ENCODE measurements at places on chromosomes 6 and 20.

DNA sequence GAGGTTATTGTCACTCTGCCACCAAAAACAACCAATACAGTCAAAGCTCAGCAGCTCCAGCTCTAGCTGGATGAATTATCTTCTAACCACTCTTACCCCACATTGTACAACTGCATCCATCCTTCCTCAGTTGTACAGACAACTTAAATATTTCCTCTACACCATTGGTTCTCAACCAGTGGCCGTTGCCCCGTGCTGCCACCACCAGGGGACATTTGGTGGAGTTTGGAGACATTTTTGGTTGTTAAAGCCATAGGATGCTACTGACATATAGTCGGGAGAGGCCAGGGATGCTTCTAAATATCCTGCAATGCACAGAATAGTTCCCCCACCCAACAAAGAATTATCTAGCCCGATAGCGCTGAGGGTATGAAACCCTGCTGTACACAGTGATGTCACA, 59.3 kb downstream of the SHLD1 start:
- DNase-seq = no peak

- no peak for DNase-seq
Observed at GRCh38 chr20:17327185-17328148, 100.6 kb downstream of the PCSK2 start.

DNA sequence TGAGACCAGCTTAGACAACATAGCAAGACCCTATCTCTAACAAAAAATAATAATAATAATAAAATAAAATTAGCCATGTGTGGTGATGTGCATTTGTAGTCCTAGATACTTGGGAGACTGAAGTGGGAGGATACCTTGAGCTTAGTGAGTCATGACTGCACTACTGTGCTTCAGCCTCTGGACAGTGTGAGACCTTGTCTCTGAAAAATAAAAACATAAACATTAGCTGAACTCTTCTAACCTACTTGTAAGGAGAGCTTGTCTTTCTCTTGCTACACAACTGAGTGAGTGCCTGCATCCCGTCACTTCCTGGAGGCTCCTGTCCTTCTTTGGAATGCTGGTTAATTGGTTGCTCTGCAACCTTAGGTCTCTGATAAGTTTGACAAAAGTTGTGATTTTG, 5.1 kb upstream of the DBNDD2 start:
- no peak for DNase-seq

- DNase-seq = no peak
Observed at GRCh38 chr20:19713822-19714578, 44.1 kb upstream of the RIN2 start.

DNA sequence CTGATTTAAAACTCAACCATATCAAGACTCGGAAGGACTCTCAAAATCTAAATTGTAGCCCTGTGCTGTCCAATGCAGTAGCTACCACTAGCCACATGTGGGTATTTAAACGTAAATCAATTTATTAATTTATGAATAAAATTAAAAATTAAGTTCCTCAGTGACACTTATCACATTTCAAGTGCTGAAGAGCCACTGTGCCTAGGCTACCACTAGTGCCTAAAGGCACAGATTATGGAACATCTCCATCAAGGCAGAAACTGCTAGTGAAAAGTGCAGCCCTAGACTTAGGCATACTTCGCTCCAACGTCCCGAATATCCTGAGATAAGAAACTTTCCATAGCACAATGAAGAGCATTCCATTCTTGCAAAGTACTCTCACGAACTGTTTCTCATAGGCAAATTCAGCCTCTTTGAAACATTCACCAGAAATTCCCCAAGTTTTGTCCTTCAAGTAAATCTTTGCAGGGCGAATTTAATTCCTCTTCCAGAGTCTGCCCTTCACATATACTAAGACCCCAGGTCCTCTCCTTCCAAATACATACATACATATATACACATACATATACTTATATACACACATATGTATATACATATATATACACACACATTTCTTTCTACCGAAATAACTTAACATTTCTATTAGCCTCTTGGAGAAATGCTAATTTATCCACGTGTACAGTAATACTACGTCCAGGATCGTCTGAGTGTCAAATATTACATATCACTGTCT, 1.3 kb downstream of the SUPT3H start:
- DNase-seq = no peak

GRCh38 chr20:47686545-47686944, 98.7 kb downstream of the SULF2 start:
- DNase-seq = no peak

DNA sequence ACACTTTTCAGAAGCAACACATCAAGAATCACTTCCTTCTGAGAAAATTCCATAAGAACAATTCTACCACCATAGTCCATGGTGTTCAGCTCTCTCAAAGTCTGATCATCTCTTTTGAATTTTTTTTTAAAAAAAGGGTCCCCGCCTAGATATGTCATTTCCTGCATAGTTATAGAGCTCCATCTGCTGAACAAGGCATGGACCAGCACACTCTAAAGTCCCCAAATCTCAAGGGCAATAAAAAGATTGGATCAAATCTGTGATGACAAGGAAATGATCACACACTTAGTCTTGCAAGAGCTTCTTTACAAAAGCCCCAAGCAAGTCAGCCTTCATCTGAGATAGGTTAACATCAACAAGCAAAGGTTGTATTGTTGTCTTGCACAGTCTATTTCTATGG, 100.7 kb upstream of the STMND1 start:
- no peak for DNase-seq

- no peak for DNase-seq
Observed at GRCh38 chr20:46215913-46216707, 92.2 kb downstream of the CDH22 start.

GRCh38 chr6:116010386-116010785, 50.3 kb downstream of the FRK start:
- DNase-seq = no peak

GRCh38 chr6:91782802-91783201, 1195.9 kb upstream of the MAP3K7 start:
- no peak for DNase-seq

GRCh38 chr20:54172532-54172855, 1.3 kb downstream of the CYP24A1 start:
- no peak for DNase-seq

GRCh38 chr20:51494241-51495110, 48.0 kb downstream of the NFATC2 start:
- peak; percentile 37 for DNase-seq

DNA sequence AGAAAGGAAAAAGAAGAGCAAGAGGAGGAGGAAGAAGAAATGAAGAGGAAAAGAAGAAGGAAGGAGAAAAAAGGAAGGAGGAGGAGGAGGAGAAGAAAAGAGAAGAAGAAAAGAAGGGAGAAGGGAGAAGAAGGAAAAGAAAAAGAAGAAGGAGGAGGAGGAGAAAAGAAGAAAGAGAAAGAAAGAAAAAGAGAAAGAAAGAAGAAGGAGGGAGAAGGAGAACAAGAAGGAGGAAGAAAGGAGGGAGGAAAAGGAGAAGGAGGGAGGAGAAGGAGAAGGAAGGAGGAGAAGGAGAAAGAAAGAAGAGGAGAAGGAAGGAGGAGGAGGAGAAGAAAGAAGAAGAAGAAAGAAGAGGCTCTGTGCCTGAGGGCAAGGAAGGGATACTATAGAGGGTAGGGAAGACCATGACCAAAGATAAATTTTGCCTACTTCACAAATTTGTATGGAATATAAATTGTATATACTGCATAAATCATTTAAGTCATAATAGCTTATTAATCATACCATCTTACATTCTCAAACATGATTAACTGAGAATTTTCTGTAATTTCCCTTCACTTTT, 55.7 kb downstream of the SESN1 start:
- DNase-seq = no peak

DNA sequence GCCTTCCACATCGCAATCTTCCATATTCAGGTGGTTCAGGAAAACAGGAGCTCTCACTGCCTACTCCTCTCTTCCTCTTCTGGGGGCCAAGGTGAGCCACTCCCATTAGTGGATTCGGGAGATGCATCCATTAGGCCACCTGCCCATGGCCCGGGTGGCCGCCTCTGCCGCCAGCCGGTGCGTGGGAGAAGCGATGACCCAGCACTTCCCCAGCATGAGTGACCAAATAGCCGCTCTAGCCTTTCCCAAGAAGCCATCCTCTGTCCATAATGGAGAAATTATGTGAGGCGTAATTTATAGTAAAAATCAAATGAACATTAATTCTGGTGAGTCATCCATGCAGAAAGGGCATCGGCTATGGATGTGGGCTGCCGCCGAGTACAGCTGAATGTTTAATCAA, 39.4 kb downstream of the GNAS-AS1 start:
- no peak for DNase-seq

GRCh38 chr20:16944745-16945144, 196.6 kb downstream of the OTOR start:
- no peak for DNase-seq

GRCh38 chr6:85455471-85456026, 5.7 kb downstream of the NT5E start:
- DNase-seq = no peak

- DNase-seq = no peak
Observed at GRCh38 chr6:3444276-3445088, 12.4 kb downstream of the SLC22A23 start.

GRCh38 chr6:10478187-10479040, 42.7 kb upstream of the GCNT2 start:
- peak; percentile 60 for DNase-seq

GRCh38 chr6:37244430-37245310, 12.9 kb upstream of the TBC1D22B start:
- no peak for DNase-seq

GRCh38 chr20:8360035-8360434, 228.0 kb downstream of the PLCB1 start:
- no peak for DNase-seq

- peak; percentile 37 for DNase-seq
Observed at GRCh38 chr6:45049188-45049843, 278.8 kb upstream of the RUNX2 start.

DNA sequence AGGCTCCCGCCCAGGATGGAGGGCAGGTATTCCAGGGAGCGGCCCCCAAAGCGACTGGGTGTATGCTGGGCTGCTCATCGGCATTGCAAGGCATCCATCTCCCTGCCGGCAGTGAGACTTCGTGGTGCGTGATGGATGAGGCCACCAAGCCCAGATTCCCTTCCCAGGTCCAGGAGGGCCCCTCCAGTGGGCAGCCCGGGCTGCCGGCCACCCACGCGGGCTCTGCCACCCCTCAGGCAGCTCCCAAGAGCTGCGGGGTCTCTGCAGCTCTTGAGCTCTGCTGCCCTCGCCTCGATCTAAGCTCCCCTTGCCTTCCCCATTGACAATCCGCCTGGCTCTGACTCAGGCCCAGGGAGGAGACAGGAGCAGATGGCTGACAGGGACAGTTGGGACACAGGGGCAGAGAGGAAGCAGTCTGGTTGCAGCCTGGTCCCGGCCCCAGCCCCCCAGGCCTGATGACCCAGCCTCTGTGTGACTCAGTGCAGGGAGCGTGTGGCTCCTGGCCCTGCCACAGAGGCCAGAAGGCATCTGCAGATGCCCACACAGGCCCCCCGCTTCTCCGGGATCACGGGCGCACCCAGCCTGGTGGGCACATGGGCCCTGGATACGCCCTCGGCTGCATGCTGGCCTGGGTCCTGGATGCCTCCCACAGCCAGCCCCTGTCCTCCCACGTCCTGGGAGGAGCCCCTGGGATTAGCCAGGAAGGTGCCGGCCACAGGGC, 33.0 kb downstream of the SLCO4A1 start:
- DNase-seq = no peak

GRCh38 chr6:130600880-130601341, 226.3 kb upstream of the SMLR1 start:
- no peak for DNase-seq

DNA sequence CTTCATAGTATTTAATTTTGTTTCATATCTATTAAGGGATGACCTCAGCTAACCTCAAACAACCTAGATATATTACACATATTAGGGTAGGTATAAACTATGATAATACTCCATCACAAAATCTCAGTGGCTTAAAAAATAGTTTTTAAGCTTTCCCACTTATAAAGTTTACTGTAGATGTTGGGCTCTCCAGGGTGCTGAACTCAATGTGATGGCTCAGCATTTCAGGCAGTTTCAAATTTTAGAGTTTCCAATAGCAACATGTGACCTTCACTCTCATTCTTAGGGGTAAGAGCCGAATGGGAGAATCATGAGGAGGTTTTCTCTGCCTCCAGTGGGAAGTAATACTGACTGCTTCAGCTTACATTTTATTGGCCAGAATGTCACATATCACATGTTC, 357.3 kb downstream of the MEI4 start:
- no peak for DNase-seq

DNA sequence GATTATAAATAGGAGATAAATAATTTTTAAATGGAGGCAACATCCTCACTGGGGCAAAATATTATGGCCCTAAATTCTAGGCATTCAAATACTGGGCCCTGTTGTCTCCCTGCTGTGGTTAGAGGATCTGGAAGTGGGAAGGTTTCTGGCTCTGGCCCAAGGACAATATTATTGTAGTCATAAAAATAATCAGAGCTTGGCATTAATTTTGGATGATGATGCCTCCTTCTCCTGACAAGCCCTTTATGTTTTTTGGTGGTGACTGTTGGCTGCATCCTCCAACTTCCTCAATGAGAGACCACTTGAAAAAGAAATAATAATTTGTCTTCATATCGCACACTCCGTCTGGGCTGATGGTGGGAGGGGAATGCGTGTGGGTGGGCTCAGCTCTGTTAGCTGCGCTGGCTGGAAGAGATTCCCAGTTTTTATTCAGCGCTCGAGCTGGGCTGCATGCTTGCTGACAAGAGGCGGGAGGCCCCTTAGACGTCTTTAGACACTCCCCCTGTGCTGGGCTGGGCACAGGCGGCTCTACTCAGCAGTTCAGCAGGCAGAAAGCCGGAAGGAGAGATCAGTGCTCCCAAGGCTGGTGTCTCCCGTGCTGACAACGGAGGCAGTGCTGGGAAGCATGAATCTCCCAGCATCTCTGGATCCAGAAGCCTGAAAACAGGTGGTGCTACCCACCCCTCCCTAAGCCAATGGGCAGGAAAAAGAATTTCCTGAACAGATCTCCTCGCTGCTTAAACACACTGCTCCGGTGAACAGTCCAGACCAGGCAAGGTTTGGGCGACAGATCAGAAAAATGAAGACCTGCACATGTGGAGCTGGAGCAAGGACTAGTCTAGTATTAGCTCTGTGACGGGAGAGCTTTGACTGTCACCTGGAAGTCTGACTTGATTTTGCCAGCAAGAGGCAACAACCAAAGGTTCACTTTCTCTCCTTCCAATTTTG, 97.7 kb downstream of the SYCP2 start:
- no peak for DNase-seq

- peak; percentile 79 for DNase-seq
Observed at GRCh38 chr20:58308680-58309527, 611 bp upstream of the RAB22A start.

DNA sequence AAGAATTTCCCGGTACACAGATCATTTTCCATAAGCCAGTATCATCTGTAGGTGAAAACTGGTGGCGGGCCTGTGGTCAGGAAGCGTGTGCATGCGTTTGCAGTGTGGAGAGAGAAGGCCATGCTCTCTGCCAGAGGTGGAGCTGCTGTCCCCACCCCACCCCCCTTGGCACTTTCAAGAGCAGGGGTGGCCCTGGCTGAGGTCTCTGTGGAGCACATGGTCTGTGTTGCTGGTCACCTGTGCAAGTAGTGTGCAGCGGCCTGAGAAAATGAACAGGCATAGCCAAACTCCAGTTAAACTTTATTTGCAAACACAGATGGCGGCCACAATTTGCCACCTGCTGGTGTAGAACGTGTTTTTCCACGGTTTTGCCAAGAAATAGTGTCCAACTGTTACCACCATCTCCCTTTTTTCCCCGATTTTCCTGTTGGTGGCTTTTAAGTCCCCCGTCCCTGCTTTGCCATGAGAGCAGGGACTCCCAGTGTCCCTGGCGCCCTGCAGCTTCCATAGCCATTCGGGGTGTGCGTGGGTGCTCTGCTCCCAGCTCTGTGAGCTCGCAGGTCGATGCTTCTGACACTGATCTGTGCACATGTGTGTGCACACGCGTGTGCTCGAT, 2.5 kb downstream of the ADRM1 start:
- DNase-seq = no peak

Measured in B cell (primary cell).